ENCODE measurements at places on chromosomes 16 and 17.
A peak's percentile ranks its signal among the peaks of the same experiment; 100 is the strongest.

GRCh38 chr17:64775701-64776570 lies 113.8 kb upstream of the SMURF2 start:
- no peak for DNase-seq

DNA sequence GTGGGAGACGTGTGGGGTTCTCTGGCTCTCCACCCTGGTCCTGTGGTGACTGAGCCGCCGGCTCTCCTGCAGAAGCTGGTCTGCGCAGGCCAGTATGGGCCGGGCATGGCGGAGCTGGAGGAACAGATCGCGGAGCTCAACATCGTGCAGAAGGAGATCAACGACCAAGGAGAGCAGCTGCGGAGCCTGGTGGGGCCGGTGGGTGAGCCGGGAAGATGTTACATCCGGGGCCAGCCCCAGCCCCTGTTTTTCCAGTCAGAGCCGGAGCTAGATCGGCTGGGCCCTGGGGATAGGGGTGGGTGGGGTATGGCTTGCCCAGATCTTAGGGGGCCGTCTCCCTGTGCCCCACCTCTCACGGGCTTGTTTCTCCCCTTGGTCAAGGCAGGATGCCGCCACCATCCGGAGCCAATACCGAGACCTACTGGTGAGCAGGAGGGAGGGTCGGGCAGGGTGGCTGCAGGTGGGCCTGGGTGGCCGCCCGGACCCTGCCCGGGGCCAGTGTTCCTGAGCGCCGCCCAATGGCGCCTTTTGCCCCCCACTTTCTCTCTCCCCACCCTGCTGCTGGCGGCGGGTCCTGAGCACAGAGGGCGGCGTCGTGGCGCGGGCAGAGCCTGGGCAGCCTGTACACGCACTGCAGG lies 5.0 kb downstream of the EVPLL start:
- no peak for DNase-seq

DNA sequence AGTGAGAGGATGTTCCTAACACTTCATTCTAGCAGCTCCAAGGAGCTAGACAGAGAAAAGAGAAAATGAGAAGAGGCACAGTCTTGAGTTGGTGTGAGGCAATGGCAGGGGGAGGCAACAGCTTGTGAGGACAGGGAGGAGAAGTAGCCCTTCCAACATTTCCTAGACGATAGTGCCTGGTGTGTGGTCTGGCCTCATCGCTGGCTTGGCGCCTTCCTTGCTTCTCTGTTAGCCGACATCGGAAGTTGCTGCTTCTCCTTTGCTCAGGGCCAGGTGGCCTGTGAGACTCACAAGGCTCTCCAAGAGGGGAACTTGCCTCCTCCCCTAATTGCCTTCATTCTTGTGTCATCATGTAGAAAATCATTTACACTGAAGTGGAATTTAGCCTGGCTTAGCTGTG lies 208.7 kb downstream of the MAP2K4 start:
- no peak for DNase-seq

GRCh38 chr17:65455972-65456343 lies 105.5 kb downstream of the AXIN2 start:
- DNase-seq: no peak

DNA sequence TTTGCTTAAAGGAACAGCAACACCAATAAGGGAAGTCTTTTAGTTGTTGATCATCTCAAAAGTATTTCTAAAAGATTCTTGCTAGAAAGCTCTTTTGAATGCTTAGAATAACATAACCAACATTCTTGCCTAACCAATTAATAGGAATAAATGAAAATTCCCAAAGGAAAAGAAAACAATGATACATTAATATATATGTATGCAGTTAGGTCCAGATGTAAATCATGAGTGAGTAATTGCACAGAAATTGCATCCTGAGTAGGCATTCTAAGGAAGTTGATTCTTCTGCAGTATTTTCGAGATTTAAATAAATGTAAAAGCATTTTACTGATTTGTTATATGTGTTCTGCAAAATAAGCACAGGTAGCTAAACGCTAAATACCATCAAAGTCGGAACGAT lies 22.1 kb downstream of the COX10 start:
- no peak for DNase-seq

DNA sequence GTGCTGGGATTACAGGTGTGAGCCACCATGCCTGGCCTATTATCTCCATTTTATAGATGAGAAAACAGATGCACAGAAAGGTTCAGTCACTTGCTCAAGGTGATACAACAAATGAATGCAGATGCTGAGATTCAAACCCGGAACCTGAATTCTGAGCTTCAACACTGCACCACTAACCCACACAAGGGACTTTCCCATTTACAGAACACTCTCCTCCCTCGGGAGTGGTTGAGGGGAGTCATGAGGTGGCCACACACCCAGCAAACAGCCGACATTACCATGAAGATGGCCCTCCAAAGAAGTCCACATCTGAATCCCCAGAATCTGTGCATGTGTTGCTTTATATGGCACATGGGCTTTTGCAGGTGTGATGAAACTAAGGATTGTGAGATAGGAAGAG lies 9.1 kb downstream of the BCL7C start:
- no peak for DNase-seq

GRCh38 chr16:27795992-27796614 lies 246.2 kb downstream of the KATNIP start:
- peak; percentile 28 for DNase-seq

- DNase-seq: no peak
These were observed 61.4 kb downstream of the AMFR start for GRCh38 chr16:56363781-56364565.

GRCh38 chr16:83704656-83705055 lies 103.1 kb upstream of the HSBP1 start:
- no peak for DNase-seq

GRCh38 chr16:69093974-69094373 lies 11.5 kb upstream of the HAS3 start:
- DNase-seq: no peak

DNA sequence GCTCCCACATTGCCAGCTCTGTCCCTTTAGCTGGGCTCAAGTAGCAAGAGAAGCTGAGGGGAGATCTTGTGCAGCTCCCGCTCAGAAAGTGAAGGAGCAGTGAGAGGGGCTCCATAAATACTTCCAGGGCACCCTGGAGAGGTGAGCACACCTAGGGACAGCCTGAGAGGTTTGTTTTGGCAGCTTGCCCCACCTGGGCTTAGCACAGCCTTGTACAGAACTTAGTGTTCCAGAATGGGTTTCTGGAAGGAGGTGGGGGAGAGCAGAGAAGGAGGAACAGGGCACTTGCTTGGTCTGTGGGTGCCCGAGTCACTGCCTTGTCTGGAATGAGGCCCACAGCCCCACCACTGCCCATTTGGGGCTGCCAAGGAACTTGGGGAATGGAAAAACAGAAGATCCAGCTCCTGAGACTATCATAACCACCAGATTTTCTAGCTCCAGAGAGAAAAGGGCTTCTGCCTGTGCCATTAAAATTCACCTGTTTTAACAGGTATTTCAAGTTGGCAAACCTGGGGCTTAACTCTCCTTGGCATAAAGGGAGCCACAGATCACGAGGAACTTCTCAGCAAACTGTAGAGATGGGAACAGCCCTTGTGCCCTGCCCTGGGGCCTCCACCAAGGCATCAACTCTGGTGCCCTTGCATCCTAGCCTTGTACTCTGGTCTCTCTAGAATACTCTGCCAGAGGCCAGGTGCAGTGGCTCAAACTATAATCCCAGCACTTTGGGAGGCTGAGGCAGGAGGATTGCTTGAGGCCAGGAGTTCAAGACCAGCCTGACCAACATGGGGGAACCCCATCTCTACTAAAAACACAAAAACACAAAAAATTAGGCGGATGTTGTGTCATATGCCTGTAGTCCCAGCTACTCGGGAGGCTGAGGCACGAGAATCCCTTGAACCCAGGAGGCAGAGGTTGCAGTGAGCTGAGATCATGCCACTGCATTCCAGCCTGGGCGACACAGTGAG lies 1.9 kb downstream of the PRR15L start:
- no peak for DNase-seq

GRCh38 chr17:72974605-72975232 lies 117.8 kb downstream of the SLC39A11 start:
- no peak for DNase-seq

DNA sequence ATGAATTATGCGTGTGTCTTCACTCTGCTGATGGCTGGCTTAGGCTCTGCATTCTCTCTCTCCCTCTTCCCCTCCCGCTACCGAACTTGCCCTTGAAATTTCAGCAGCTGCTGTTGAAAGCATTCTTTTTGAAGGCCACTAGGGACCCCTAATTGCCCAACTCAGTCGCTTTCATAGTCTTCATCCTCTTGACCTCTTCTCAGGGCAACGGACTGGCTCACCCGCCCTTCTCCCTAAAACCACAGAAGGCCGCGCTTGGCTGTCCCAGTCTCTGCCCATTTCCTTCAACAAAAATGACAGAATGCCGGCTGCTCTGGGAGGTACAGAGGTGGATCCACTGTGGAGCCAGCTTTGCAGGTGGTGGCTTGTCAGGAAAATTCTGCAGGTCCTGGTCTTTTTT lies 21.0 kb upstream of the FMNL1 start:
- no peak for DNase-seq

GRCh38 chr17:77641718-77642117 lies 316.8 kb upstream of the TNRC6C start:
- no peak for DNase-seq

GRCh38 chr16:59604354-59604753 lies 870.2 kb upstream of the GOT2 start:
- DNase-seq: no peak

DNA sequence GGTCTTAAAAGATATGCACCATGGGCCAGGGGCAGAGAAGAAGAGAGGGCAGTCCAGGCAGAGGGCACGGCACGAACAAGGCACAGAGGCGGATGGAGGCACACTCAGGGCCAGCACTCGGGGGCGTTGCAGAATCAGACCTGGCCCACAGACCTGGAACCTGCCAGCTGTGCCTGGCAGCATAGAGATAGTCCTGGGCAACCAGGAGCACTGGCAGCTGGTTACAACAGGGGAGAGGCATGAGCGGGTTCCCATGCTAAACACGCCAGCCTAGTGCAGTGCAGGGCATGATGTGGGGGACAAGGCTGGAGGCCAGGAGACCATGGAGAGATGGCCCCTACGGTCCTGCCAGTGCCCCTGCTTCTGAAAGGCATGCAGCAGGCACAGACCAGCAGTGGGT lies 56.9 kb upstream of the RBFOX3 start:
- DNase-seq: no peak

DNA sequence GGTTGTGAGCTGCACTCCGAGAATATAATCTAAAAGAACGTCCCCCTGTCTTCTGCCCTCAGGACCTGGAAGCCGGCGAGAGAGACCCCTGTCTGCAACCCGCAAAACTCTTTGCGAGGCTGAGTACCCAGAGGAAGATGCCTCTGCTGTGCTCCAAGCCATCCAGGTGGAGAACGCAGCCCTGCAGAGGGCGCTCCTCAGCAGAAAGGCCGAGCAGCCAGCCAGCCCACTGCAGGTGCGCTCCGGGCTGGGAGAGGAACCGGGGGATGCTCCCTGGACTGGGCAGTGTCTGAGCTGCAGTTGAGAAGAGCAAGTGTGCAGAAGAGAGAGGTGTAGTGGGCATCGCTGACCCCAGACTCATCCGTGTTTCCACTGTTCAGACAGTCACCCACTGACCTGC lies 148.3 kb downstream of the KATNIP start:
- no peak for DNase-seq

GRCh38 chr16:27169511-27170071 lies 33.7 kb upstream of the KDM8 start:
- peak; percentile 48 for DNase-seq

GRCh38 chr17:17328251-17328650 lies 25.1 kb downstream of the NT5M start:
- DNase-seq: no peak

GRCh38 chr17:55311767-55312375 lies 47.1 kb downstream of the HLF start:
- no peak for DNase-seq

GRCh38 chr17:42526031-42526444 lies 10.0 kb upstream of the NAGLU start:
- no peak for DNase-seq

DNA sequence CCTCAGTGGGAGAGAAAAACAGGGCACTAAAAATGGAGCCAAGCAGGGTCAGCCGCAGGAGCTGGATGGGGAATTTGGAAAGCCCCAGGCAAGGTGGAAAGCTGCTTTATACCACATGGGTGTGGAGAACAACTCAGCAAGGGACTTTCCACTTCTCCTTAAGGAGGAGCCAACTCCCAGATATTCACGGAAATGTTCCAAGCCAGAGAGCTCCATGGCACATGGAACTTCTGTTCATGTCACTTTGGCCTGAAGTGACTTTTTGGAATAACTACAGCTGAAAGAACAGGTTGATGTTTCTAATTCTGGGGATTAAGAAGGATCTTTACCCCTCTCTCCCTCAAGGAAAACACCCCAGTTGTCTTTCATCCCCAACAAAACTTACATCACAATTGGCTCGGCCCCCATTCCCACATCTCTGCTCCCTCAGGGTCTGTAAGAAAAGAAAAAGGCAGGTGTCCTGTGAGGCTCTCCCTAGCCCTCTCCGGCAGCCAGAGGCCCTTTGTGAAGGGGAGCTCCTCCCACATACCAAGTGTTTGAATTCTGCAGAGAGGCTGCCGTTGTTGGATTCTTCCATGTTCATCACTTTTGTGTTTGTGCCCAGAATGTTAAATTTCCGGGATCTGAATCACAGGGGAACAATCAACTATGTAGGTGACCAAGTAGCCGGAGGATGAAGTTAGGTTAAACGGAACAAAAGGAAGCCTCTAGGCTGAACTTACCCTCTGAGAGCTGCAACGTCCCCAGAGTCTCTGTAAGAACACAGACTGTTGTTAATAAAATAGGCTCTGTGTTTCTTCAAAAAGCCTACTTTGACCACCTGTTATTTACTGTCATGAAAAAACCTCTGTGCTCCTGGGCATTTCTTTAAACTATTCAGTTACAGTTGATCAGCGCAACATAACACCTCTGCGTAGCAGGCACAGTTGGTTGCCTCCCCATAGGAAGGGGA lies 41.0 kb downstream of the STAT5A start:
- no peak for DNase-seq

DNA sequence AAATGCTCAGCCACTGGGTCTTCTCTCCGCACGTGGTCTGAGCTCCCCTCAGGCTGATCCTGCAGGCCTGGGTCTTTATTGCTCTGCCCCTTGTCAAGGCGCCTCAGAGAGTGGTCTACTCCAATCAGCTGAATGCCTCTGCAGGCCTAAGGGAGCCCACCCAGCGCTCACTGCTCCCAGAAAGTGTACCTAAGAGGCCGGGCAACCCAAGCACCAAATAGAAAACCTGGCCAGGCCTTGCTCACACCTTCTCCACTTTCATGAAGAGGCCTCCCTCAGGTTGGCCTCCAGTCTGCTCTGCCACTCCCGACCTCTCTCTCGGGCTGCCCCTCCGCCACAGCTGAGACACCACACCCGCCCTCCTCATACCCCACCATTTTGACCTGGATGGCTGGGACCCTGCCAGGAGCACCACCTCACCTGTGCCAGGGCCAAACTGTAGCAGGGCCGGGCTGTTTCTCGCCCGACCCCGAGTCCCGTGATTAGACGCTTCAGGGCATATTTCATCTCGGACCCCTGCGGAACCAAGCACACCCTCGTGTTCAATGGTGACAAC lies 665 bp downstream of the MYBBP1A start:
- DNase-seq: no peak
